HCT116 (cell line): ENCODE measurements at places on chromosomes 13 and 19. TPM values are rescaled to one million over a fixed set of nuclear protein-coding genes. Genes with fewer than 3 reads are reported as not detected.

DNA sequence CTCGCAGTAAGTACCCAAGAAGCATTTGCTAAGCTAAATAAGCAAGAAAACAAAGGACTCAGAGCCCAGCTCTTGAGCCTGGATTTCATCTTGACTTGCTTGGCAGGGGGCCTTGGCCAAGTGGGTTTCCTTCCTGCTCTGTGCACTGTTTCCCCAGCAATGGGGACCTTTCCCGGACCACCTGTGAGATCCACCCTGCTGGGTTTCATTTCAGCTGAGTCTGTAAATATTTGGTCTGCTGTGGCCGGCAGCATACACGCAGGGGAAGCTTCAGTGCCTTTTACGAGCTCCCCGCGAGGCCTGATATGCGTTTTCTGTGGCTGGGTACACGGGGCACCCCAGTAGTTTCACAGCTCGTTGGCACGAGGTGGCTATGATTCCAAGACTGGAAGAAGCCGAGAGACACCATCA lies 12.4 kb upstream of the TINCR start:
- H3K36me3 ChIP-seq = no peaks in the 10 kb centered on the region; the same call in 1 of the 2 replicates
- H3K27ac ChIP-seq = no peak overlapping the region
- DNase-seq = no peak
- no peaks in the 10 kb centered on the region for H3K27me3 ChIP-seq
- H3K4me1 ChIP-seq = no peaks in the 10 kb centered on the region
- H3K4me3 ChIP-seq = no peak overlapping the region

The NPAS1 gene
- total RNA-seq = 4.6 TPM

DNA sequence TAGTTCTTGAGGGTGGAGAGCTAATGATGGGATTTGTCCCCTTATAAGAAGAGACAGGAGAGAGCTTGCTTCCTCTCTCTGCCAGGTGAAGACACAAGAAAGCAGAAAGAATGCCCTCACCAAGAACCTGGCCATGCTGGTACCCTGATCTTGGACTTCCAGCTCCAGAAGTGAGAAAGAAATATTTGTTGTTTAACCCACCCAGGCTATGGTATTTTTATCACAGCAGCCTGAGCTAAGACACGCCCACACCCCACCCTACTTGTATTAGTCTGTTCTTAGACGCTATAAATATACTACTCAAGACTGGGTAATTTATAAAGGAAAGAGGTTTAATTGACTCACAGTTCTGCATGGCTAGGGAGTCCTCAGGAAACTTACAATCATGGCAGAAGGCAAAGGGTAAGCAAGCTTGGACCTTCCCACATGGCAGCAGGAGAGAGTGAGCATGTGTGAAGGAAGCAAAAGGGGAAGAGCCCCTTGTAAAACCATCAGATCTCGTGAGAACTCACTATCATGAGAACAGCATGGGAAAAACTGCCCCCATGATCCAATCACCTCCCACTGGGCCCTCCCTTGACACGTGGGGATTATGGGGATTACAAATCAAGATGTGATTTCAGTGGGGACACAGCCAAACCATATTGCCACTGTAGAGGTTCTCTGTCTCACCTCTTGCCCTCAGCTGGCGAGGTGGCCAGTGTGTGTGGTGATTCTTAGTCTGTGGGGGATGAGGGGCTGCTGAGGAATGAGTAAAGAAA lies 57.4 kb upstream of the RCBTB2 start:
- no peaks in the 10 kb centered on the region for H3K4me1 ChIP-seq
- no peaks in the 10 kb centered on the region for H3K27me3 ChIP-seq
- H3K27ac ChIP-seq = no peak overlapping the region

- H3K27me3 ChIP-seq = peaks cover 17% of the 10 kb centered on the region; the same call in 1 of the 2 replicates
- H3K36me3 ChIP-seq = no peaks in the 10 kb centered on the region
- H3K27ac ChIP-seq = no peak overlapping the region
Measured at GRCh38 chr13:28825379-28825778, 5.2 kb downstream of the MTUS2 start.

DNA sequence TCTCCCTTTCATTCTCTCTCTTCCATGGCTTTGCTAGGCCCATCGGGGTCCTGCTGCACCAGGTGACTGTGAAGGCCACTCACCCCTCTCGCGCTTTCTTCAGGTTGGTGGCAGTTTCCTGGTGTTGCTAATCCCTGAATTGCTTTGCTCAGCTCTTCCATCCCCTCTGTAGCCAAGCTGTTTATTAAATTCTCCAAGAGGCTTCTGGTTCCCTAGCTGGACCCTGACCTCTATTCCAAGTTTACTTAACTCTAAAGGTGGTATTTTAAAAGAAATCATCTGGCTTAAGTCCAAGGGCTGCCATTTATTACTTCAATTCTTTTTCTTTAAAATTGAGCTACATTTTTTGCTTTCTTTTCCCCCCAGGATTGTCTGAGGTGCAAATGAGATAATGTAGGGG lies 32.7 kb upstream of the MICU2 start:
- DNase-seq = no peak
- H3K27ac ChIP-seq = peak overlapping the region; percentile 82

DNA sequence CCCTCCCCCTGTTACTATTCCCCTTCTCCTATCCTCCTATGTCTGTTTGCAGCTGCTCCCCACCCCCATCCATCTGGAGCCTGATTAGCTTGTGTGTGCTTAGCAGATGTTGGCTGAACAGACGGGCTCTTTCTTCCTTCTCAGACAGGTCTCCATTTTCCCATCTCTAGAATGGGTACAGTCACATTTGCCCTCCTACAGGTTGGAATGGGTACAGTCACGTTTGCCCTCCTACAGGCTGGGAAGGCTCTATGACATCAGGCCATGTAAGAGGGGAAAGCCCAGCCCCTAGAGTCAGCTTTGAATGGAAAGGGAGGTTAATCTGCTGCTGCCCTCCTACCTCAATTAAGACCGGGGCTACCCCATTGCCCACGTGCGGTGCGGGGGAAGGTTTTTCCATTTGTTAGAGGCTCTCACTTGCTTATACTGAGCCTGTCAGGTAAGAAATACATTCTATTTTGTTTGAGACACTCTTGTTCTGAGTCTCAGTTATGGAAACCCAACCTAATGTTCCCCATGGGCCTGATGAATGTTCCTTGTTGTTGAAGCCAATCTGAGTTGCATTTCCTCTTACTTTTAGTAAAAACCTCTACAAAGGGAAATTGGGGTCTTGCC lies 2.2 kb upstream of the CLEC17A start:
- H3K36me3 ChIP-seq = no peaks in the 10 kb centered on the region
- H3K4me3 ChIP-seq = no peak overlapping the region
- no peak for DNase-seq
- no peak overlapping the region for H3K27ac ChIP-seq

The AP2A1 gene
- total RNA-seq = 102 TPM

GRCh38 chr13:46101484-46102254 lies 3.2 kb downstream of the CPB2 start:
- no peaks in the 10 kb centered on the region for H3K27me3 ChIP-seq
- no peaks in the 10 kb centered on the region for H3K36me3 ChIP-seq
- no peaks in the 10 kb centered on the region for H3K4me1 ChIP-seq
- no peak overlapping the region for H3K4me3 ChIP-seq

DNA sequence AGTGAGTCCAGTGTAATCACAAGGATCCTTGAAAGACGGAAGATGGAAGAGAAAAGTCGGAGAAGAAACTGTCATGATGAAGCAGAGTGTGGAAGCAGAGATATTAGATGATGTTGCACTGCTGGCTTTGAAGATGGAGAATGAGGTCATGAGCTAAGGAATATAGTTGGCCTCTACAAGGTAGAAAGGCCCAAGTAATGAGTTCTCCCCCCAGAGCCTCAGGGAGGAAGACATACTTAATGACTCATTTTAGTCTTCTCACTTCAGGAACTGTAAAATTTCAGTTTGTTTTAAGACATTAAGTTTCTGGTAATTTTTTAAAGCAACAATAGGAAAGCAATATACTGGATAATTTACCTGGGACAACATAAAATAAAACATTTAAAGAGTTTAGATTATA lies 1331.5 kb upstream of the PCDH20 start:
- no peak for DNase-seq
- no peak overlapping the region for H3K4me3 ChIP-seq
- no peaks in the 10 kb centered on the region for H3K4me1 ChIP-seq

- H3K27ac ChIP-seq = no peak overlapping the region
- H3K4me1 ChIP-seq = no peaks in the 10 kb centered on the region
- no peaks in the 10 kb centered on the region for H3K36me3 ChIP-seq
- DNase-seq = no peak
- no peak overlapping the region for H3K4me3 ChIP-seq
Measured at GRCh38 chr19:21833733-21834132, 2.2 kb downstream of the ZNF43 start.

The SIAH3 gene
- total RNA-seq = not detected

- peaks cover 26% of the 10 kb centered on the region for H3K27me3 ChIP-seq
- H3K4me3 ChIP-seq = no peak overlapping the region
- DNase-seq = no peak
- H3K4me1 ChIP-seq = peaks cover 31% of the 10 kb centered on the region
- H3K27ac ChIP-seq = no peak overlapping the region
Measured at GRCh38 chr19:50648659-50649058, 586 bp upstream of the C19orf81 start.

DNA sequence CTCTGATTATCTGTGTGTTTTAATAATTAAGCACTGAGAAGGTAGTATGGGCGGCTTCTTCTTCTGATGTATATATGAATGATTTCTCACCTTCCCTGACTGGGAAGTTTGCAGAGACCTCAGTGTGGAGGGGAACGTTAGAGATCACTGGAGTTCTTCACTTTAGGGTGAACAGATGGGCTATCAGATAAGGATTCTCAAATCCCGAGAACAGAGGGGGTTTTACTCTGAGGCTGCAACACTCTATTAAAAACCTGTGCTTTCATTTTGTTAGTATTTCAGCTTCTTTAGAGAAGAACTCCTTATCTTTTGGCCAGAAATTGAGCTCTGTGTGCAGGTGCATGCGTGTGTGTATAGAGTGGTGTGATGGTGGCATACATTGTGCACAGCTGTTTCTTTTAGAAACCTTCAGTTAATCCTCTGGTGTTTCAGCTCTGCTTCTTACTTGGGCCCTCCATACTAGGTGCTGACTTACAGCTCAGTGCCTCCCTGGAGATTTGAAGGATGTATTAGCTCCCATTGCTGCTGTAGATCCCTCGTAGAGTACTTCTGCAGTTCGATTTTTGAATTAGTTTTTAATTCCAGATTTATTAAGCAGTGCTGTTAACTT lies 45.3 kb upstream of the PCDH9 start:
- no peaks in the 10 kb centered on the region for H3K4me1 ChIP-seq
- no peak for DNase-seq
- H3K27ac ChIP-seq = no peak overlapping the region
- H3K27me3 ChIP-seq = no peaks in the 10 kb centered on the region
- H3K36me3 ChIP-seq = no peaks in the 10 kb centered on the region

GRCh38 chr13:75365724-75366173 lies 116.2 kb downstream of the TBC1D4 start:
- no peaks in the 10 kb centered on the region for H3K36me3 ChIP-seq
- peak overlapping the region; percentile 34; the same call in 1 of the 2 replicates for H3K27ac ChIP-seq
- H3K4me3 ChIP-seq = peak overlapping the region; percentile 22
- H3K4me1 ChIP-seq = peaks cover 33% of the 10 kb centered on the region
